ENCODE measurements at places on chromosomes 1 and 21. TPM values are rescaled to one million over a fixed set of nuclear protein-coding genes. Genes with fewer than 3 reads are reported as not detected.
A peak's percentile ranks its signal among the peaks of the same experiment; 100 is the strongest.

DNA sequence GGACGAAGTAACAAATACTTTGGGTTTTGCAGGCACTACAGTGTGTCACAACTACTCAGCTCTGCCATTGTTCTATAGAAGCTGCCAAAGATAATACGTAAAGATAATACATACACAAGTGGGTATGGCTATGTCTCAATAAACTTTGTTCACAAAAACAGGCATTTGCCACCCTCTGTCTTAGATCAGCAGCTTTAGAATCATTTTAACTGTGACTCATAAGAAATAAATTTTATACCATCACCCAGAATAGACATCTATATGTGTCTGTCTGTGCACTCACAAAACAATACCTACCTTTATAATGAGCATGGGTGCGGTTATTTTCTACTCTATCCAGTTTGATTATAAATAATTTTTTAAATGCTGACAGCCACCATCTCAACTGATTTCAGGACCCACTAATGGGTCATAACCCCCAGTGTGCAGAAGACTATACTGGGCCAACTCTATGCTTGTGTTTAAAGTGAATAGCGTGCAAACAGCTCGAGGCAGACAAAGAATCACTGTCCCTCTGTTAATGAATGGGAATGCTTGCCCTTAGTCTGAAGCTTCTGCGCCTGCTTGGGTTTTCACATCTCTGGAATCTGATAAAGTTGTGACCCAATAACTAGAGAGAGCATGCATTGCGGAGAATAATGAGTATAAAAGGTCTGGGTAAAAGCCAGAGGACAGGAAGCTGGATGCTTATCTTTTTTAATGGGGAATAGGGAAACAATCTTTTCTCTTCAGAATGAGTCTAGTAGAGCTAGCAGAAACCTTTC lies 216.2 kb downstream of the PLPP3 start:
- H3K4me3 ChIP-seq, result no peak overlapping the region
- H3K27ac ChIP-seq, result no peak overlapping the region
- H3K36me3 ChIP-seq, result no peaks in the 10 kb centered on the region

- H3K4me3 ChIP-seq, result peak overlapping the region; percentile 2
- H3K36me3 ChIP-seq, result peaks cover 69% of the 10 kb centered on the region
- peak overlapping the region; percentile 12 for H3K27ac ChIP-seq
- DNase-seq, result peak; percentile 72
- no peaks in the 10 kb centered on the region for H3K27me3 ChIP-seq
Measured at GRCh38 chr1:193241132-193241827, 54.9 kb upstream of the B3GALT2 start.

DNA sequence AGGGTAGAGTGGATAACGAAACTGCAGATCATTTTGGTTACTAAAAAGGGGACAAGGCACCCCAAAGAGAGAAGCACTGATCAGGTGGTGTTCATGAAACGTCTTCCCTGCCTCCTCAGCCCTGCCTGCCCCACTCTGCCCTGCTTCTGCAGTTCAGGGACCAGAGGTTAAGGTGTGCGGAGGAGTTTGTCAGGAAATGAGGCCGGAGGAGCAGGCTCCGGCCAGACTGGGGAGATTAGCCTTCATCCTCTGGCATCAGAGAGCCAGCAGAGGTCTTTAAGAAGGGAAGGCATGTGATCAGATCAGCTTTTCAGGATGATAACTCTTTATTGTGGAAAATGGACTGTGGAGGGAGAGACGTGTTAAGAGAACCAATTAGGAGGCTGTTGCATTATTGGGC lies 291.9 kb upstream of the NR5A2 start:
- no peak overlapping the region for H3K4me3 ChIP-seq
- H3K4me1 ChIP-seq, result no peaks in the 10 kb centered on the region
- H3K27me3 ChIP-seq, result peaks cover 1% of the 10 kb centered on the region
- DNase-seq, result no peak
- no peak overlapping the region for H3K27ac ChIP-seq
- no peaks in the 10 kb centered on the region for H3K36me3 ChIP-seq

GRCh38 chr1:90723590-90724108 lies 6.5 kb upstream of the BARHL2 start:
- peaks cover 34% of the 10 kb centered on the region for H3K4me1 ChIP-seq
- H3K36me3 ChIP-seq, result peaks cover 16% of the 10 kb centered on the region
- DNase-seq, result peak; percentile 59
- peaks cover 96% of the 10 kb centered on the region for H3K27me3 ChIP-seq

- H3K27me3 ChIP-seq, result no peaks in the 10 kb centered on the region
- DNase-seq, result peak; percentile 14
- H3K4me3 ChIP-seq, result no peak overlapping the region
- H3K4me1 ChIP-seq, result no peaks in the 10 kb centered on the region
Measured at GRCh38 chr1:60090655-60091054, 17.1 kb upstream of the C1orf87 start.

- DNase-seq, result no peak
- no peak overlapping the region for H3K27ac ChIP-seq
- H3K4me3 ChIP-seq, result no peak overlapping the region
- H3K27me3 ChIP-seq, result no peaks in the 10 kb centered on the region
Measured at GRCh38 chr1:155809088-155809487, 47.9 kb downstream of the GON4L start.

DNA sequence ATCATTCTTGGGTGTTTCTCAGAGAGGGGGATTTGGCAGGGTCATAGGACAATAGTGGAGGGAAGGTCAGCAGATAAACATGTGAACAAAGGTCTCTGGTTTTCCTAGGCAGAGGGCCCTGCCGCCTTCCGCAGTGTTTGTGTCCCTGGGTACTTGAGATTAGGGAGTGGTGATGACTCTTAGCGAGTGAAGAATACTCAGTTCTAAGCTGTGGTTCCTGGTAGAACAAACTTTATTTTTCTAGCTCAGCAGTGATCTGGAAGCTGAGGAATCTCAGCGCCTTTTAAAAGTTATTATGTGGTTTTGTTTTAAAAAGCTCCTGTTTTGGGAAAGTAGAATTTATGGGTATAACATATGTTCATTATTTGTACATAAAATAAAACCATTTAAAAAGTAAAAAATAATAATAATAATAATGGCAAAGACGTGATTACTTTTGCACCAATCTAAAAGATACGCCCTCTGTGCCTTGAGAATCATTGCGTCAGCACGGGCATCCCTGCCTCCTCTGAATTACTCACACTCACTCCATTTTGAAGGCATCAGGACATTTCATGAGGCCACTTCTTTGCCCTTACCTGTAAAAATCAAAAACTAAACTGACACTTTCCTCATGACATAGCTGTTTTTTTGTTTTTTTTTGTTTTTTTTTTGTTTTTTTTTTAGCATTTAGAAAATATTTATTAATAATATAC lies 29.7 kb upstream of the TNFRSF1B start:
- peaks cover 4% of the 10 kb centered on the region for H3K36me3 ChIP-seq
- no peaks in the 10 kb centered on the region for H3K27me3 ChIP-seq
- DNase-seq, result no peak
- H3K4me3 ChIP-seq, result no peak overlapping the region

The HMGCS2 gene
- not detected for total RNA-seq

The UBE4B gene
- 31.1 TPM for total RNA-seq
